ENCODE measurements at places on chromosomes 1 and 21. TPM values are rescaled to one million over a fixed set of nuclear protein-coding genes. Genes with fewer than 3 reads are reported as not detected.

Gene ERRFI1
- 117 TPM for total RNA-seq

Gene C1orf116
- total RNA-seq: 4.5 TPM

Gene OR6K3
- not detected for total RNA-seq

Gene MSH4
- total RNA-seq: not detected

Gene KRTAP10-7
- total RNA-seq: not detected

Gene PRAMEF9
- not detected for total RNA-seq

Gene CADM3
- total RNA-seq: 0.24 TPM

Gene DOP1B
- 4.6 TPM for total RNA-seq

Gene AADACL4
- not detected for total RNA-seq

Gene NR1I3
- total RNA-seq: 0.15 TPM
